ENCODE measurements at places on chromosomes 12 and 14.

GRCh38 chr12:95767703-95768102, 22.9 kb downstream of the NTN4 start:
- DNase-seq: no peak

DNA sequence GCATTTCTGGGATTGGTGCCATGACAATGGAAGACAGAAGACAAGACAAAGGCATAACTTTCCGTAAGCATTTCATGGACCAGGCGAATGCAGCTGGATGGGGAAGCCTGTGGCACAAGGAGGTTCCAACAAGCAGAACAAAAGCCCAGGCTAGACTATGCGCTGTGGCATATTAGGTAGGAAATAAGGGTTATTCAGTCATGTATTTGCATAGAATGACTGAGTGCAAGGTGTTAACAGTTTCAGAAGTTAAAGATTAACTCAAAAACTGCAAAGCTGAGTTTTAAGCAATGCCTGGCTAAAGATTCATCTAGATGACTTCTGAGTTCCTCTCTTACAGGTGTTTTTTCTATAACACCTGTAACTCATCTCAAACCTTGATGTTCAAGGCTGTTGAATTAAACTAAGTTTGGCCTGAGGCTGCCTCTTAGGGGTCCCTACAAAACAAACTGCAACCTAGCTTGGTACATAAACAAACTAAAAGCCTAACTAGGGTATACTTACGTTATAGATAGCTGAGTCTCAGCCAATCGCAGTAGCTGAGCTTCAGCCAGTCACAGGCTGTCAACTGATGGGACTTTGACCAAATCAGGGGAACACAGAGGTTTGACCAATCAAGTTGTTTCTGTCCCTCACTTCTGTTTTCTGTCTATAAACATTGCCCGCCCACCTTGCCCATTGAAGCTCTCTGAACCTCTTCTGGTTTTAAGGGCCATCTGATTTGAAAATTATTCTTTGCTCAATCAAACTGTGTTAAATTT, 52.2 kb upstream of the PLBD1 start:
- no peak for DNase-seq

GRCh38 chr14:71311061-71311460, 403.8 kb downstream of the PCNX1 start:
- no peak for DNase-seq

DNA sequence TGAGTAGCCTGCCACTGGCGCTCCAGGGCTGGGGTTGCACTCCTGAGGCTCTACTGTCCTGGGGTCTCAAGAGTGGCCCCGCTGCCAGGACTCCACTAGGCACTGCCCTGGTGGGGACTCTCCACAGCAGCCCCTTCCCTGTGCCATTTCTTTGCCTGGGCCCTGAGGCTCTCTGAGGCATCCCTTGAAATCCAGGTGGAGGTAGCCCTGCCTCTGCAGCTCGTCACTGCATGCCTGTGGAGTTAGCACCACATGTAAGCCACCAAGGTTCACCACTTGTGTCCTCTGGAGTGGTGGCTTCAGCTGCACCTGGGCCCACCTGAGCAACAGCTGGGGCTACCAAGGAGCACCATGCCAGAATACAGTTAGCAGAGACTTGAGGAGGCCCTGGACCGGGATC, 39.9 kb upstream of the BATF start:
- DNase-seq: no peak

DNA sequence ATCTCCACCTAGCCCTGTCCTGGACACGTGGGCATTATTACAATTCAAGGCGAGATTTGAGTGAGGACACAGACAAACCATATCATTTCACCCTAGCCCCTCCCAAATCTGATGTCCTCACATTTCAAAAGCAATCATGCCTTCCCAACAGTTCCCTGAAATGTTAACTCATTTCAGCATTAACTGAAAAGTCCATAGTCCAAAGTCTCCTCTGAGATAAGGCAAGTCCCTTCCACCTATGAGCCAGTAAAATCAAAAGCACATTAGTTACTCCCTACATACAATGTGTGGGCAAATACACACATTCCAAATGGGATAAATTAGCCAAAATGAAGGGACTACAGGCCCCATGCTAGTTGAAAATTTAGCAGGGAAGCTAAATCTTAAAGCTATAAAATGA, 546.0 kb upstream of the LMO3 start:
- no peak for DNase-seq

GRCh38 chr14:61726778-61727658, 31.7 kb downstream of the HIF1A start:
- DNase-seq: no peak

GRCh38 chr12:57089271-57090245, 644 bp downstream of the NAB2 start:
- DNase-seq: no peak

DNA sequence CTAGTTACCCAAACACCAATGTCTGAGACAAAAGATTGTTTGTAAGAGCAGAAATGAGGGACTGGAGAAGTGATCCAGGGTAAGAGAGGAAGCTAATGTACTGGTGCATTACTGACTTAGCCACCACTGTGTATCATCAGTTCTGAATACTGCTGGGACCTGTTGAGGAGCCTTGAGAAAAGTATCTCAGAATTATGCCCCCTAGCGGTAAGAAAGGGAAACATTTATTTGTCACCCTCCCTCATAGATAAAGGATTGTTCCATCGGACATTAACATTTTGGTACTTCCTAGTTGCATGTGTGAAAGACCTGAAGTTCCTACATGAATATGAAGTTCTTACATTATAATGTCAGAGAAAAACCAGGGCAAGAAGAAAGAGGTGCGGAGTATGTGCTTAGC, 612.5 kb downstream of the FSCB start:
- DNase-seq: no peak
